Effector memory CD4-positive, alpha-beta T cell (primary cell): ENCODE measurements at places on chromosomes 5 and 9.

DNA sequence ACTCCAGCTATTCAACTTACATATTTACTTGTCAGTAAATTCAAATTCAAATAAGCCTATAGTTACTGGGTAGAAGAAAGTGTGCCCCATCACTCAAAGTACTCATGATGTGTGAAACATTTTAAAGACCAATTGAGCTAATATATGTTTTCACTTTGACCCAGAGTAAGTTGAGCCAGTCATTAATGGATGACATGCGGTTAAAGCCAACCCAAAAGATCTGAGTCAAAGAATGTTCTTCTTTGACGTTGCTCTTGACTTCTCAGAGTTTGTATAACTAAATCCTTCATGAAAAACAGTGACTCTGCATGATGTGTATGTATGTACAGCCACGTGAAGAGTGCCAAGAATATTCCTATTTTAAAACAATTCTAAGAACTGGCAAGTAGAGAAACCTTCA is 237.4 kb downstream of the NR2F1-AS1 start:
- no peak for DNase-seq

GRCh38 chr5:112737463-112738190 is at the start of gene APC:
TSS of gene APC (plus strand) at chr5:112737885. CDS start at chr5:112754891, 17,006 bp downstream.
- DNase-seq, result peak; percentile 62

- no peak for DNase-seq
These were observed 57.1 kb downstream of the RAB3C start for GRCh38 chr5:58640011-58640410.

DNA sequence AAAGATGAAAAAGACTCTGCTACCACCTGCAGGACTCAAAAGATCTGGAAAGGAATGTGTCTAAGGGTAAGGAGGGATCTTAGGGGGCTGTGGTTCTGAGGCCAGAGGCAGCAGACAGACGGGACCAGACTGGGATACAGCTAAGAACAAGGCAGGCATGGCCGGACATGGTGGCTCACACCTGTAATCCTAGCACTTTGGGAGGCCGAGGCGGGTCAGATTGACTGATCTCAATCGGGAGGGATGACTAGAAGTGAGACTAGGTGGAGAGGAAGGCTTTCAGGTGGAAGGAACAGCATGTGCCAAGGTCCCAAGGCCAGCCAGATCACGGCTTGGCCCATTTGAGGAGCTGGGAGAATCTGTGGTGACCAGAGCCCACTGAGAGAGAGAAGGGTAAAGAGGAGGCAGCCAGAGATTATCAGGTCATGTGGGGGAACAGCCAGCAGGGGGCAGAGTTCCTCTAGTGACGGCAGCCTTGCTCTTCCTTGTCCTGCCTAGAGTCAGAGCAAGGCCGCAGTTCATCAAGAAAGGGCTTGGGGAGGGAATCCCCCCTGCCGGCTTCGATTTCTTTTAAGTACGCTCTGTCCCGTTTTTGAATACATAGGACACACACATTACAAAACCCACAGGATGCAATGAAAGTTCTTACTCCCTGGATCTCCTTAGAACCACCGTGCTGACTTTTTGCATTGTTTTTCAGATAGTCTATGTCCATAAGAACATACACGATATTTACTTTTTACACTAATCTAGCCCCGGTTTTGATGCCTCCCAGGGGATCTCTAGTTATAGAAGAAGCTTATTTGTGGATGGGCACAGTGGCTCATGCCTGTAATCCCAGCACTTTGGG is 2.6 kb upstream of the OLFML2A start:
- peak; percentile 71 for DNase-seq

DNA sequence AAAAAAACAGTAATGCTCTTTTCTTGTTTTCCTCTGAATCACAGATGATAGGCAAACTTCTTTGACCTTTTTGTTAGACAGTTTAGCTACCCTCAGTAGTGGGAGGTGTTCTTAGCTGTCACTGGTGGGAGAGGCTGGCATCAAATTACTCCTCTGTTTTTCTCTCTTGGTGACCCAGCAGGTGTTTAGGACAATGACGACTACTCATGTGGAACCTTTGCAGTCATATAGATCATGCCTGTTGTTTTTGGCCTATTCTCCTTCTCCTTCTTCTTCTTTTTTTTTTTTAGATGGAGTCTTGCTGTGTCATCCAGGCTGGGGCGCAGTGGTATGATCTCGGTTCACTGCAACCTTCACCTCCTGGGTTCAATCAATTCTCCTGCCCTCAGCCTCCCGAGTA is 15.4 kb upstream of the NPR2 start:
- no peak for DNase-seq

- DNase-seq, result no peak
These were observed 126.1 kb downstream of the SNX18 start for GRCh38 chr5:54643685-54644106.

DNA sequence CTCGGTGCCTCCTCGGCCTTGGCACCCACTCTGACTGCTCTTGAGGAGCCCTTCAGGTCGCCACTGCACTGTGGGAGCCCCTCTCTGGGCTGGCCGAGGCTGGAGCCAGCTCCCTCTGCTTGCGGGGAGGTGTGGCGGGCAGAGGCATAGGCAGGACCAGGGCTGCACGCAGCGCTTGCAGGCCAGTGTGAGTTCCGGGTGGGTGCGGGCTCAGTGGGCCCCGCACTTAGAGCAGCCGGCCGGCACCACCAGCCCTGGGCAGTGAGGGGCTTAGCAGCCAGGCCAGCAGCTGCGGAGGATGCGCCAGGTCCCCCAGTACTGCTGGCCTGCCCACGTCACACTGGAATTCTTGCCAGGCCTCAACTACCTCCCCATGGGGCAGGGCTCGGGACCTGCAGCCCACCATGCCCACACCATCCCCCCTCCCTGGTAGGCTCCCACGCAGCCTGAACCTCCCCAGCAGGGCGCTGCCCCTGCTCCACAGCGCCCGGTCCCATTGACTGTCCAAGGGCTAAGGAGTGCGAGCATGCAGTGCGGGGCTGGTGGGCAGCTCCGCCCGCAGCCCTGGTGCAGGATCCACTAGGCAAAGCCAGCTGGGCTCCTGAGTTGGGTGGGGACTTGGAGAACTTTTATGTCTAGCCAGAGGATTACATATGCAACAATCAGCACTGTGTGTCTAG is 602.9 kb upstream of the ST8SIA4 start:
- DNase-seq, result no peak

DNA sequence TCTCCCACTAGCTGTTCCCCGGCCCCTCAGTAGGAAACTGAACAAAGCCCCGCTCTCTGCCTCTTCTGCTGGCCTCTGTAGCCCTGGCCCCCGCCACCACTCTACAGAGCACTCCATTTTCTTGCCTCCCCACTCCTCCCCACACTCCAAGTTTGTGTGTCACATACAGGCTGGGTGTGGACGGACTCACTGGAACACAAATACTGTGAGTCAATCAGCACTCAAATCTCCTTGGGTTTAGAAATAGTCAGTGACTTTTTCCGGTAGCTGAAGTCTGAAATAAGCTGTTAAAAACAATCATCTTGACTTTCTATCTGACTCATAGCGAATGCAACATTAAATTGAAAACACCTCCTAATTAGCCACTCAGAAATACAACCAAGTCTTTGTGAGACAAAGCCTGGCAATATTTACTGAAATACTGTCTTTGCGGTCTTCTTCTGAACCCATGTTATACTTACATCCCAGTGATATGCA is 122.5 kb downstream of the LHFPL2 start:
- no peak for DNase-seq

DNA sequence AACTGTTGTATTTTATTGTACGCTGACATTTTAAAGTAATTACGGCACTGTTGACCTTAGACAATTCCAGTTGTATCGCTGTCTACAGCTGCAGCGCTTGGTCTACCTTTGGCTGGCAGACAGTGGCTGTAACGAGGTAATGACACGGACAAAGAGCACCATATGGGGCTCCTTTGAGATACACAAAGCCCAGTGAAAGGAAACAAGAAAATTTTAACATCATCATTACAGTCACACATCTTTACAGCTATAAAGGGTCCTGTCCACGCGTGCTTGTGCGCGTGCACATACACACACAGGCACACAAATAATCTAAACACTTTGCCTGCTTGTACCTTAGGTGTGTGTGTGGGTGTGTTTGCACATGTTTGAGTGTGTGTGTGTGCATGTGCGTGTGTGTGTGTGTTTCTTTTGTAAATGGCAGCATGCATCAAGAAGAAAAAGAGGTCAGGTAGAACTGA is 946.0 kb downstream of the NR2F1-AS1 start:
- DNase-seq, result no peak

- DNase-seq, result no peak
These were observed 27.8 kb upstream of the EGFL7 start for GRCh38 chr9:136634904-136635303.

DNA sequence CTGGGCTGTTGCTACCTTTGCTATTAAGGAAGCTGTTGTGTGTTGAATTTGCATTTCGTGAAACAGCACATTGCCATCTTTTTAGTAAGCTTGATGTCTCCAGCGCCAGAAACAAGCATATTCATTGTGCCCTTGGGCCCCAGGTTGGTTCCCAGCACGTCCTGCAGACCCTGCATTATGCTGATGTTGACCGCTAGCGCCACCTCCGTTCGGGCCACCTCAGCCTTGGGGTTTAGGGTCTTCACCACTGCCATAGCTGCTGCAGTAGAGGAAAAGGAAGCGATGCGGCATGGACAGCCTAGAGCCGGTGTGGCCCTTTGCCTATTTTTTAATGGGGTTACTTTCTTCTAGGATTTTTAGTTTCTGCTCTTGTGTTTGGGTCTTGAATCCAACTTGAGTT is 23.8 kb upstream of the OTULIN start:
- DNase-seq, result no peak

GRCh38 chr5:129899454-129899853 is 4.8 kb upstream of the CHSY3 start:
- no peak for DNase-seq

DNA sequence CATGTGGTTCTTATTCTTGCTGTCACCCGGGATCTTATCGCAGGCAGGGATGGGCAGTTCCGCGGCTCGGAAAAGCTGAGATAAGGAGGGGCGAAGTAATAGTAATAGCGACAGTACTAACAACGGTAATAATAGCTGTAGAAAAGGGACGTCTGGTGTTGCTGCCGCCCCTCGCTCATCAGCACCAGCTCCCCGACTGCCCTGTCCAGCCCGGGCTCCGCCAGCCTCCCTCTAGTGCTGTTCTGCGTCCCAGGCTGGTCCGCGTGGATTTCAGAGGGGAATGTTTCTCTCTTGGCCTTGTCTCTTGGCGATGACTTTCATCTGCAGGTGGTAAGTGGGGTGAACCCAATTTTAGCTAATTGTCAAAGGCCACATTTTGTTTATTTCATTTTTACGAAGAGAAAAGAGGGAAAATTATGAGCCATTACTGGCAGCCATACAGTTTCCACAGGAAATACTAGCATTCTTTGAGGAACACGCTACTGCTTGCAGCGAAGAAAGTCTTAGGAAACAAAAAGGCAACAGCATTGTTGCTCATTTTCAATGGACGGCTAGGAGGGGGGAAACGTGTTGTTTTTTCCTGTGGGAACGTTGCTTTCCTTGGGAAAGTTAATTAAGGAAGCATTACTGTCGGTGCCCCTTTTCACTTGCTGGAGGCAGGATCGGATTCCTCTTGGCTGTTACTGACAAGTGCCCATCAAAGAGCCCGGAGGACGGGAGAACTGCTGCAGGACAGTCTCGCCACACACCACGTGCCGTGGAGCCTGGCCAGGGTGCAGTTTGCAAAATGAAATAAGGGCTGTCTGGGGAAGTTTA is 762 bp downstream of the SNCAIP start:
- no peak for DNase-seq

DNA sequence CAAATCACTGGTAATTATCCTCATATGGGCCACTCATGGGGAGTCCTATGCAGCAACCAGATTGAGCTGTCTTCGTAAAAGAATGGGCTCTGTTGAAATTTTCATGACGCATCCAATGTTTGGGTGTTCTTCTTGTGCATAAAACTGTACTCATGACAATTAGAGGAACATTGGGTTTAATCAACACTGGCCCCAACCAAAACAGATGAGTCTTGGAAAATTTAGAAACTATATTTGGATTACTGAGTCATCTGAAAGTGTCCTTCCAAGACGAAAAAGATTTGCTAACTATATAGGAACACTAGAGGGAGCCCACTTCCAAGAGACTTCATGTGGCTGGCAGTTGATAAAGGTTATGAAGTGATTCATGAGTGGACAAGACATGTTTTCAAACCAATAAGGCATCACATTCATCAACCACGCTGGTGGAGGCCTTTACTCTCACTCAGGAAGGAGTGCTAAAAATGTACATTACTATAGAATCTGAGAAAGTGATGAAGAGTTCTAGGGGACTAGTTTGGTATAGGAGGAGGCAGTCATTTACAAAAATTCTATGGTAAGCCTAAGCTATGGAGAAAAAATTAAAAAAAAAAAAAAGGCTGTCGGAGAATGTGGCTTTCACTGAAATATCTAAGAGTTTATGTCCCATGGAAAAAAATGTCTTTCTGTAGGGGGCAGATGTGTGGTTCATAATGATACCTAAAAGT is 313.5 kb downstream of the PRDM9 start:
- no peak for DNase-seq

- no peak for DNase-seq
These were observed 4.6 kb upstream of the SLC25A48 start for GRCh38 chr5:135829681-135830383.
